AG20443 (cell line): ENCODE measurements at places on chromosomes 2 and 18.

DNA sequence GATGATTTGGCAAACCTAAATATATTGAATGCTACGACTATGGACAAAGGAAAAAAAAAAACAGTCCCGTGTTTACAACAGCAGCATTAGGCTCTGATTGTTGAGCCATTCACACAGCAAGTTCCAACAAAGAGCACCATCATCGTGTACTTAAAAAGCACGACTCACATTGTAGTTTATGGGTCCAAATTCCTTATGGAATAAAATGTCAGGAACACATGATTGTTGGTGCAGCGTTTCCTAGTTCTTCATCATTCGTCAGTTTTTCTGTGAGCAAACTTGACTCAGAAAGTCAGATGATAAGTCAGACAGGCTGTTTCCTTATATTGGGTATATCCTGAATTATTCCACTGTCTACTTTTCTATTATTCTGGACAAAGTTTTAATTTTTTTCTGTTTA, 10.0 kb upstream of the KIDINS220 start:
- DNase-seq: no peak

- DNase-seq: peak; percentile 48
Observed at GRCh38 chr2:160411167-160411566, 82.4 kb downstream of the RBMS1 start.

DNA sequence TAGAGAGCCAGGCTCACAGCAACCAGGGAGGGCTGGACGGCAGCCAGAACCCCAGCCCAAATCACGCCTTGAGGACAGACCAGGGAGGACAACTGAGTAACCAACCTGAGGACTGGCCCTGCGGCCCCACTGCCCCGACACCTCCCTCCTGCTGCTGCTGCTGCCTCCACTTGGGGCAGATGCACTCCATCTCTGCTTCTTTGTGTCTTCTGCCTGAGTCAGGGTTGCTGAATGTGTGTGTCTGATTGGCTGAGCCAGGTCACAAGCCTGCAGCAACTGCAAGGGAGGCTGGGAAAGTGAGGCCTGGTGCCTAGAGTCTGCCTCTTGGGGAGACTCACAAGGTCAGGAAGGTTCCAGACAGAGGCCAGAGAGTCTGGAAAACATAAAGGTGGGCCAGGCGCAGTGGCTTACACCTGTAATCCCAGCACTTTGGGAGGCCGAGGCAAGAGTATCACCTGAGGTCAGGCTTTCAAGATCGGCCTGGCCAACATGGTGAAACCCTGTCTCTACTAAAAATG, 83.4 kb downstream of the ZFP36L2 start:
- DNase-seq: no peak

- no peak for DNase-seq
Observed at GRCh38 chr2:132754392-132754791, 84.4 kb upstream of the LYPD1 start.

- DNase-seq: no peak
Observed at GRCh38 chr2:27518782-27519113, 22.1 kb downstream of the GCKR start.

- DNase-seq: peak; percentile 39
Observed at GRCh38 chr2:216372761-216373291, 543 bp upstream of the MARCHF4 start.

GRCh38 chr2:65057054-65057375, 799 bp downstream of the CEP68 start:
- DNase-seq: no peak

DNA sequence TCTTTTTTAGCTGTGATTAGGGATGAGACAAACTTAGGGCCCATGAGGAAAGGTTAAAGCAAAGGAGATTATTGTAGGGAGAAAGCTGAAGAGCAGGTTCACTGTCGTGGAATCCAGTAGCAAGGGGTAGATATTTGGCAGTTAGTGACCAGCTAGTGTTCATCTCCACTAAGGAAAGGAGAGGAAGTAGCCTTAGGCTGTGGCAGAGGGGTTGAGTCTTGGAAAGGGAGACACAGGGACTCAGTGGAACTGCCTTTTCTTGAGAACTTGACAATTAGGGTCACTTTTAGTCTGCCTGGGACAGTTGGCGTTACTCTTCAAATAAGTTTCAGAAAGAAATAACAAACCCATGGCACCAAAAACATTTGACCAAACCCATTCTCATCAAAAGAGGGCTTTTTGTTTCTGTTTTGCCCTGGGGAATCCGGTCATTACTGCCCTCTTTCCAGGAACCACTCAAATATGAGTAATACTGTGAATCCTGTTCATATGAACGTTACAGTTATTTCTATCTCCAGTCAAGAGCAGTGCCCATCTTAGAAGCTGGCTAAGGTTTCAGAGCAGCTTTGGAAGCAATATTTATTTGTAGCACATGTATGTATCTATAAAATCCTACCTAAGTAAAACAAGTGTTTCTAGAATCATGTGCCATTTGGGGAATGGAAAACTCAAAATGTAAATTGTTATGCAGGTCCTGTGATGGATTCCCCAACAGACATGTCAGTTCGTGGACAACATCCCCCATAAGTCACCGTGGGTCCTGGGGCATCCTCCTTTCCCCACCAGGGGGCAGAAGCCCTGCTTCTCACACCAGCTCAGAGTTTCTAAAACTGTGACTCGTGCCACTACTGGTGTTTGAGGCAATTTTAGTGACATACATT, 77.3 kb upstream of the PHLPP1 start:
- no peak for DNase-seq

GRCh38 chr2:219527472-219527871, 13.2 kb downstream of the ASIC4 start:
- DNase-seq: no peak

- peak; percentile 51 for DNase-seq
Observed at GRCh38 chr2:151111599-151112278, 149.9 kb downstream of the RBM43 start.

DNA sequence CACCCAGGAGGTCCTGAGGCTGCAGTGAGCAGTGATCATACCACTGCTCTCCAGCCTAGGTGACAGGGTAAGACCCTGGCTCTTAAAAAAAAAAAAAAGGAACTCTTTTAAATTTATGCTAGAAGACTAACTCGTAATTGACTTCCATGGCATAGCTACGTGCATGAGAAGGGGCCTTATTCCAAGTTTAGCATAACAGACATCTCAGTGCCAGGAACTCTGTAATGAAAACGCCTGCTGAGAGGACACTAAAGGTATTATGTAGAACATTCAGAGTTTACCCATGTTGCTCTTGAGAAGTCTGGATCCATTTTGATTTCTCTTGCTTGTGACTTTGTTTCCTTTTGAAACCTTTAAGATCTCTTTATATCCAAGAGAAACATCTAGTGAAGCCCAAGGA, 276.0 kb downstream of the ZNF407 start:
- no peak for DNase-seq

DNA sequence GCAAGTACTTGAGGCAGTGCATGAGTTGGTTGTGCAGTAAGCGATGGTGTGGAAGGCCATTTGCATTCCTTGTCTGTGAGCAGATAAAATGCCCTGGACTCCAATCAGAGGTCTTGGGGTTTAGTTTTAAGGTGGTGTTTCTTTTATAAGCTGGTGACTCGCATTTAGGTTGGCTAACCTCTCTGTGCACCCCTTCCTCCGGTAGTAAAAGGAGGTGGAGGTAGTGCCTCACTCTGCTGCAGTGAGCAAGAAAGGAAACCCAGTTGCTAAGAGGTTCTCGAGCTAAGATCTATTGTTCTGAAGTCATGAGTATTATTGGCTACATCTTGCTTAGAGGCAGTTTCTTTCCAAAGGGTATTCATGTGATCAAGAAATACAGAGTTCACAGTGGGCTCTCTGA, 74.3 kb upstream of the EML6 start:
- DNase-seq: no peak

DNA sequence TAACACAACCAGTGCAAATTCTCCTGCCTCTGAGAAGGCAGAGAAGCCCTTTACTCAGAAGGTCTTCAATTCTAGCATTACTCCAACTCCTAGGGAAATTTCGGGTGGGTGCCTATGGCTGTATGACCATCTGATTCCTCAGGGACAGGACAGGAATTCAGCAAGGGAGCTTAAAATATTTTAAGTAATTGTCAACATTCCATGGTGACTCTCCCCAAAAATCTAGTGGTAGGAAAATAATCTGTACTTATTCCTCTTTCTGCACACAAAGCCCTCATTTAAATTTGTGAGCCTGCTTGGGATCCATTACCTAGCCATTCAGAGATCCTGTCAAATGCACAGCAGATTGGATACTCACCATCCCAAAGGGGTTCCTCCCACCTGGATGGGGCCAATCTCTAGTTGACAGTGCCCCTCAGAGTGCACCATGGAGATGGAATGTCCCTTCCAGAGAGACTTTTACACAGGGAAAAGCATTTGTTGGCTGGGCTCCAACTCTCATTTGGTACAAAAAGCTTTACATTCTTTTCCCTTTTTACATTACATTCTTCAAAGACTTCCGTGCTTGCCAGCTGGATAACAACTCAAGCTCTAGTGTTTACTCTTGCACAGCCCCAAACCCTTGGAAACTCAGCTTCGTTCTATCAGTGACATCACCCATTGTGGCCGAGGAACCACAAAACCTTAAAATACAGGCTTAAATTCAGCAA, 3.1 kb upstream of the TMEM150A start:
- peak; percentile 22 for DNase-seq

- no peak for DNase-seq
Observed at GRCh38 chr2:218805627-218806026, 23.7 kb downstream of the CYP27A1 start.

DNA sequence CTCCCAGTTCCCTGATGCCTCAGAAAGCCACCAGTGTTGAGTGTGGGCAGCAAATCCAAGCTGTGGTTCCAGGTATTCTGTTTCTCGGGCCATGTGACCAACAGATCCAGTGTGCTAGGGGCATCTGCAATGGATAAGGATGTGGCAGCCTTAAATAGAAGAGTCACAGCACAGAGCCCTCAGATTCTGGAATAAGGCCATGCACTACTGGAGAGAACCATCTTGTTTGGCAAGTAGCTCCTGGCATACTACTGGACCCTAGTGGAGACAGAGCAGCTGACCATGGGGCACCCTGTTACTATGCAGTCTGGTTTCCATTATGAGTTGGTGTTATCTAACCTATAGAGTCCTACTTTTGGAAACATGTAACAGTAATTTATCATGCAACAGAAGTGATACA, 53.3 kb upstream of the ZBTB7C start:
- DNase-seq: no peak

DNA sequence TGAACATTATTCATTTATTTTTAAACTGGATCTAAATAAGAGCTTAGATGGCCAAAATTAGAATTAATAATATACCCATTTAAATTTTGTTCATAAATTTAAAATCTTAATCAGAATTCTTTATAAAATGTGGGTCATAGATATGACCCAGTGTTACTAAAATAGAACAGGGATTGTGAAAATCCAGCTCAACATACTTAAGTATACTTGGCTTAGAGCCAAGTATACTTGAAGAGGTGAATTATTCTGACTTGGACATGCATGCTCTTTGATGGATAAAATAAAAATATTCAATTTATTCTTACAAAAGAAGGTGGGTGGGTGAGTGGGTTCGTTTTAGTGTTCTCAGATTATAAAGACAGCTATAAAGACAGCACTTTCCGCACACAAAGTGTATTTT, 70.7 kb downstream of the SPOPL start:
- no peak for DNase-seq

GRCh38 chr2:68739595-68740399, 5.2 kb downstream of the ARHGAP25 start:
- no peak for DNase-seq

DNA sequence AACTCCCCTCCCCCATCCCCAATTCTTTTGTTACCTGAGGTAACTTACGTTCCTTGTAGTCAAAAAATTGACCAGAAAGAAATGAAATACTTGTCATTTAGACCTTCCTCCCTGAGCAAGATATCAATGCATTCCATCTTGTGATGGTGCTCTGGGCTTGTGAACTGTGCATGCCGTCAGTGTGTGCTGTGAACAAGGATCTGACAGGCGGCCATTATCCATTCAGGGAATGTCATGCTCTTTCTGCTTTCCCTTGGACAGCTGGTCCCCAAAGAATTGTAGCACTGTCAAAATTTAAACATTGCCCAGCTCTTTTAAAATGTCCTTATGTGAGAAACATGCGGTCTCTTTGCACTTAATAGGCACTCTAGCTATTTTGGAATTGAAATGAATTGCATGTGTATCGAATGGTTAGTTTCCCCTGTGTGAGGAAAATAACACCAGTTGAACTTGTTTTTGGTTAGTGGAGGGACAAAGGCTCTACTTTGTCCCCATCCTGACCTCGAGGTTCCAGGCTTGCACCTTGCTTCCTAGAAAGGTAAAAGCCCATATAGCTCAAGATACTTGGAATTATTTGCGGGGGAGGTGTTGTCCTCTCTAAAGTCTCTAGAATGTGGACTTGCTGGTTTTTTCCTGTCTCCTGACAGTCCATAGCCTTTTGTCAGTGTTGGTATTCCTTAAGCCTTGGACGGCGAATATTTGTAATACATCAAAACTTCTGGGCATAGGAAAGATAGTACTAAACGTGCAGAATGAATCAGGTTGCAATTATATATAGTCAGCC, 350.9 kb downstream of the NUP35 start:
- no peak for DNase-seq

DNA sequence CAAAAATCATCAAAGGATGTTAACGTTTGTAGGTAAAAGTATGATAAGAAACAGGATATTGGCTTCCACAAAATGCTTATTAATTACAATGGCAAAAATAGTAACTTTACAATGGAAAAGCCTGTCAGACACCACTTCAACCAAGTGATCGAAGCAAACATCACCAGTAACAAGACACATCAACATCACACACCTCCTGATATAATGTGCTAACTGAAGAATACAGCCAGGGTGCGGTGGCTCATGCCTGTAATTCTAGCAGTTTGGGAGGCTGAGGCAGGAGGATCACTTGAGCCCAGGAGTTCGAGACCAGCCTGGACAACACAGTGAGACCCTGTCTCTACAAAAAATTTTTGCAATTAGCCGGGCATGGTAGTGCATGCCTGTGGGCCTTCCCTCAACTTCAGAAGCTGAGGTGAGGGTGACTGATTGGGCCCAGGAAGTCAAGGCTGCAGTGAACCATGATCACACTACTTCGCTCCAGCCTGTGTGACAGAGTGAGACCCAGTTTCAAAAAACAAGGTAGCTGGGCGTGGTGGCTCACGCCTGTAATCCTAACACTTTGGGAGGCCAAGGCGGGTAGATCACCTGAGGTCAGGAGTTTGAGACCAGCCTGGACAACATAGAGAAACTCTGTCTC, 15.0 kb downstream of the MGAT4A start:
- DNase-seq: no peak

DNA sequence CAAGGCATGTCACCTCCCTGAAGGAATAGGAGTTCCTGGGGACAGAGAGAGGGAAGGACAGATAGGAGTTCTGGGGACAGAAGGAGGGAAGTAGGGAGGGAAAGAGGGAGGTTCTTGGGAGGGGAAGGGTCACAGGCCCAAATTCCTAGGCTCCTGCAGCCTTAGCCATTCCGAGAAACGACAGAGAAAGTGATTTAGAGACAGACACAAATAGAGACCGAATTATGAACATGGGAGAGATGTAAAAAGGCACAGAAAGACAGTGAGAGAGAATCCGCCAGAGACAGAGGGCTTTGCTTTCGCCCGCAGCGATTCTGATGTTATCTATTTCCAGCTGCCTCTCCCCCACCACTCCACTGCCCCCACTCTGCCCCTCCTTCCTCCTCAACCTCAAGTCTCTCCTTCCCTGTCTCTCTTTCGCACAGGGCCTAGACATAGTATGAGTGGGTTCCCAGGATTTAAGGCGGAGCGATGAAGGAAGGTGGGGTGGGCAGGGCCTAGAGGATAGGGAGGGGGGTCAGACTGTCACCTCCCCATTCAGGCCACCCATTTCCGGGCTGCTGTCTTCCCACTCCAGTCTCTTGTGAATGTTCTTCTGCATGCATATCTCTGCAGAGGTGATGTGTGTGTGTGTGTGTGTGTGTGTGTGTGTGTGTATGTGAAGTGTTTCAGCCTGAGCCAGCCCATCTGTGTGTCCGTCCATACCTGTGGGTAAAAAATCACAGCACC, 3.3 kb upstream of the WNT6 start:
- no peak for DNase-seq

- no peak for DNase-seq
Observed at GRCh38 chr18:76456018-76456750, 38.9 kb downstream of the ZNF516 start.
